Stimulated activated CD4-positive, alpha-beta T cell treated with anti-CD3 and anti-CD28 coated beads, Interleukin-12 subunit alpha, Interleukin-12 subunit beta, amount 100 ng/mL, for 4 hours (primary cell): ENCODE measurements at places on chromosomes 7 and 10.

GRCh38 chr10:131650771-131651673 lies 249.8 kb upstream of the PPP2R2D start:
- DNase-seq = no peak

GRCh38 chr10:44516891-44517290 lies 132.0 kb upstream of the CXCL12 start:
- no peak for DNase-seq

DNA sequence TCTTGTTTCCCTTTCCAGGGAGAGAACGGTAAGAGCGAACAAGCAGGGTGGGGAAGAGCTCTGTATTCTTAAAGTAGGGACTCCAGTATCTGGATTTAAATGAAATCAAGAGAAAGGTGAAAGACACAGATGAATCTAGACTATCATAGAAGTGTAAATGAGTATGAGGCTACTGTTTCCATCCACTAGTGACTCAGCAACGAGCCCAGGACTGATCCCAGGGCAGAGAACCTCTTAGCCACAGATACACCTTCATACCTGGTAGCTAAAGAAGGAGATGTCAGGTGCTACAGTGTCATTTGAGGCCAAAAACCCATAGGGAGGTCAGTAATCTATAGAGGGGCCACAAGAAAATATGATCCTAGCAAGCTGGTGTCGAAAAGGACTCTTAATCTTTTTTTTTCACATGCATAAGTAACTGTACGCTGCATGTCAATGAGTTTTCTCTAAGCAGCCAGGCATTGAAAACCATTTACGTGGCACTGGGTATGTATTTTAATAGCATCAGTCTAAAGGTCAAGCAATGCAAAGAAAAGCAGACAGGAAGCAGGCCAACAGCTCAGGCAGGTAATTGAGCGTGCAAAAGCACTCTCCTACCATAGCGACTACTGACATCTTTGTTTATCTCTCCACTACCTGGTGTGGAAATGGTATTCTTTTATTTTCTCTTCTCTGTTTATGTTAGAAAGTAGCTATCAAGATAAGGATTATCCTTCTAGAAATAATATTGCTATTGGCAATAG lies 91.5 kb upstream of the EGR2 start:
- no peak for DNase-seq

GRCh38 chr10:4373098-4373497 lies 452.9 kb upstream of the AKR1E2 start:
- no peak for DNase-seq

- no peak for DNase-seq
Observed at GRCh38 chr10:22342421-22342820, 2.9 kb upstream of the SPAG6 start.

DNA sequence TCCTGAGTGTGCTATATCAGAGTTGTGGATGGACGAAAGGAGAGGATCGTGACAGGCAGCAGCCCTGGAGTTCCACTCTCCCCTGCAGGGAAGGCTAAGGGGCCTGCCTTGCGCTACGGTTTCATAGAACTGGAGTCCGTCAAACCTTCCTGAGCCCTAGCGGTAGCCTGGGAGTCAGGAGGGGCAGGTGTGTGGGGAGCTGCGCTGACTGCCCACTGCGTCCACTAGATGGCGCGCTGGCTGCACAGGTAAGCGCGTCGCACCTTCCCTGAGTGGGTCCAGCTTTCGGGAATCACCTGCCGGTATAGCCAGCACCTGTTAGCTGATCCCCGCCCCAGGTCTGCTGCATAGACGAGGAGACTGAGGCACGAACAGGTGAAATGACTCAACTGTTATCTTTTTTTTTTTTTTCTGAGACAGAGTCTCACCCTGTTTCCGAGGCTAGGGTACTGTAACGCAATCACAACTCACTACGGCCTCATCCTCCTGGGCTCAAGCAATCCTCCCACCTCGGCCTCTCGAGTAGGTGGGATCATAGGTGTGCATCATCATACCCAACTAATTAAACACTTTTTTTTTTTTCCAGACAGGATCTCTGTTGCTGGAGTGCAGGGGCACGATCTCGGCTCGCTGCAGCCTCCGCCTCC lies 20.2 kb upstream of the BAIAP2L1 start:
- DNase-seq = peak; percentile 63

DNA sequence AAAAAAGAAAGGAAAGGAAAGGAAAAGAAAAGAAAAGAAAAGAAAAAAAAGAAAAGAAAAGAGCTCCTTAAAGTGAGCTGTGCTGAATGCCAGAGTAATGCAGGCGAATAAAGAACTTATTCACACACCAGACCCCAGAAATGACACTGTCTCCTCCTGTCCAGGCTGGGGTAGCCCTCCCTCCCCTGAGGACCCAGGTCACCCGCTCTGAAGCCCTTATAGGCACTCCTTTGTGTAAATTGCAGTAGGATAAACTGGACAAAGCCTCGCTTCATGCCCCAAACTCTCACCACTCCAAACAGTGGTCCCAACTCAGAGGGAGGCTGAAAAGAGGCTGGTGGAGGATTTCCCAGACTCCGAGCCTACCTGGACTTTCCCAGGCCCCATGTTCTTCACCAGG lies 46.3 kb downstream of the PKD1L1 start:
- no peak for DNase-seq

DNA sequence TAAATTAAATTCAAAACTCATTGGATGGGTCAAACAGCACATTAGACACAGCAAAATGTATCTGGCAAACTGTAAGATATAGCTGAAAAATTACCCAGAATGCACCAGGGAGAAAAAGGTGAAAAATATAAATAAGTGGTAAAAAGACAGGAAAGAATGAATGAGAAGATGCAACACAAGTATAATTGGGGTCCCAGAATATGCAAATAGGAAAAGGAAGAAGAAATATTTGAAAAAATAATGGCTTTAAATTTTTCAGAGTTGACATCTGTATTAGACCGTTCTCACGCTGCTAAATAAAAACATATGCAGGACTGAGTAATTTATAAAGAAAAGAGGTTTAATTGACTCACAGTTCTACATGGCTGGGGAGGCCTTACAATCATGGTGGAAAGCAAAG lies 167.7 kb upstream of the PLXNA4 start:
- no peak for DNase-seq

- no peak for DNase-seq
Observed at GRCh38 chr7:70237831-70238575, 639.7 kb downstream of the AUTS2 start.

DNA sequence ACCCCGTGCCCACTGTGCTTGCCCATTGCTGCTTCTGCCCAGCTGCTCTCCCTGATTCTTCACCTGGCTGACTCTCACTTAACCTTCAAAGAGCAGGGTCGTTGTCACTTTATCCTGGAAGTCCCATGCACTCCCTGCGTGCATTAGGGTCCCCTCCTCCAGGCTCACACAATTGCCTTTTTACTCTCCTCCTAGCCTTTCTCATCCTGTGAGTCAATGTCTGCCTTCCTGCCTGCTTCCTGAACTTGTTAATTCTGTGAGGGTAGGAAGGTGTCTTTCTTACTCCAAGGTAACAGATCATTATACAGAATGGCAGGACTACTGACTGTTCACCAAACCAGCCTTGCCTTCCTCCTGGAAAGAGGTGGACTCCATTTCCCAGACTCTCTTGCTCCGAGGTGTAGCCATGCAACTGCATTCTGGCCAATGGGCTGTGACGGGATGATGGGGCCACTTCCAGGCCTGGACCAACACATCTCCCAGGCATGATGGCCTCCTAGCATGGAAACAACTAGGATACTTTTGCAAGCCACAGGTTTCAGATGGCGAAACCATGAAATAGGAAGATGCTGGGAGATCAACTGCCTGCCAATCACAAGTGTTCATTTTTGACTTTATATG lies 54.7 kb downstream of the ARHGAP22 start:
- DNase-seq = no peak

- no peak for DNase-seq
Observed at GRCh38 chr7:137694405-137694804, 152.4 kb downstream of the DGKI start.

DNA sequence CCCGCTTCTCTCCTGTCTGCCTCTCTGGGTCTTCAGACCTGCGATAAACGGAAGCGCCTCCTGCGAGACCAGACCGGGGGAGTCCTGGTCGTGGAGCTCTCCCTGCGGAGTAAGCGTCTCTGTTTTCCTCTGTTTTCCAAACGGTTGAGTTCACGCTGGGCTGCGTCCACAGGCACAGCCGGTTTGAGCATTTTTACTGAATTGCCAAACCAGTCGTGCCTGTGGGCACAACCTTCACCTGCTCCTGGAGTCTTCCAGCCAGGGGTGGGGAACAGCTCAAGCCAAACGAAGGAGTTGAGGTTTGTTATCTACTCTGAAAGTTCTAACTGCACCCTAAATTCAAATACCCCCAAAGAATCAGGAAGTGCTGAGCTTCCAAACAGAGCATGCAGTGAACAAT lies 16.3 kb downstream of the TECTB start:
- DNase-seq = no peak

- DNase-seq = no peak
Observed at GRCh38 chr7:130240240-130240639, 26.4 kb upstream of the CPA2 start.

DNA sequence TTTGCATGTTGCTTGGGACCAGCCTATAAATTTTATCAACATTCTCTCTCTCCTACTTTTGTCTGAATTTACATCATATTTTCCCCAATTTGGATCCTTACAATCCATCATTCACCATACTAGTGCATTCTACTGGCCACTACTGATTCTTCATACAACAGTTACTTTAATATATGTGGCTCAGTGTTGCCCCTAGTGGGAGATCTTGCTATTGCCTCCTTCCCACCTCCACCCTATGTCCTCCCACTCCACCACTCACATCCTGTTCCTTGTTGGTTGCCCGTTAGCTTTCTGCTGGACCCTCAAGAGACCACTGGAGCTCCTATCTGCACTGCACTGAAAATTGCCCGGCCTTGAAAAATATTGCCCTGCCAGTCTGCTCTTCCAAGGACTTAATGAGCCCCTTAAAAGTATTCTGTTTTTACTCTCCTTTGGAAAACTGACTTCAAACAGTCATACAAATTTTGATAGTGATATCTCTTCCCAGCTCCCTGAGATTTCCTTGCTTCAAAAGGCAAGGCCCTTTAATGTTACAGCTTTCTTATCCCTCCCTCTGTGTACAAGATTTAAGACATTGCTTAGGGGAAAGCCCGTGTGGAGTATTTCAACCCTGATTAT lies 243.2 kb upstream of the TMEM229A start:
- DNase-seq = no peak
